8988T (cell line): ENCODE measurements at places on chromosomes 2 and 18.

GRCh38 chr18:54926593-54927325 lies 32.5 kb downstream of the CCDC68 start:
- DNase-seq: no peak

DNA sequence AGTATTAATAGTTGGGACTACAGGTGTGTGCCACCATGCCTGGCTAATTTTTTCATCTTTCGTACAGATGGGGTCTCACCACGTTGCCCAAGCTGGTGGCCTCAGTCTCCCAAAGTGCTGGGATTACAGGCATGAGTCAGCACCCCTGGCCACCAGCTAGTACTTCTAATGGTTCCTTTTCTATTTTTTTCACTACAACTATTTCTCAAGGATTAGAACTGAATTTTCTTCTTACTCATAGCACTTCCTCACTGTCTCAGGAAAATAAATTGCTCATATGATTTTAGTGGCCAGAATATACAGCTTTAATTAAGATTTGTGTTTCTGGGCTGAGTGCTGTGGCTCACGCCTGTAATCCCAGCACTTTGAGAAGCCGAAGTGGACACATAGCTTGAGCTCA lies 43.2 kb upstream of the SOS1 start:
- no peak for DNase-seq

GRCh38 chr2:233544200-233544610 lies 22.4 kb downstream of the USP40 start:
- no peak for DNase-seq

DNA sequence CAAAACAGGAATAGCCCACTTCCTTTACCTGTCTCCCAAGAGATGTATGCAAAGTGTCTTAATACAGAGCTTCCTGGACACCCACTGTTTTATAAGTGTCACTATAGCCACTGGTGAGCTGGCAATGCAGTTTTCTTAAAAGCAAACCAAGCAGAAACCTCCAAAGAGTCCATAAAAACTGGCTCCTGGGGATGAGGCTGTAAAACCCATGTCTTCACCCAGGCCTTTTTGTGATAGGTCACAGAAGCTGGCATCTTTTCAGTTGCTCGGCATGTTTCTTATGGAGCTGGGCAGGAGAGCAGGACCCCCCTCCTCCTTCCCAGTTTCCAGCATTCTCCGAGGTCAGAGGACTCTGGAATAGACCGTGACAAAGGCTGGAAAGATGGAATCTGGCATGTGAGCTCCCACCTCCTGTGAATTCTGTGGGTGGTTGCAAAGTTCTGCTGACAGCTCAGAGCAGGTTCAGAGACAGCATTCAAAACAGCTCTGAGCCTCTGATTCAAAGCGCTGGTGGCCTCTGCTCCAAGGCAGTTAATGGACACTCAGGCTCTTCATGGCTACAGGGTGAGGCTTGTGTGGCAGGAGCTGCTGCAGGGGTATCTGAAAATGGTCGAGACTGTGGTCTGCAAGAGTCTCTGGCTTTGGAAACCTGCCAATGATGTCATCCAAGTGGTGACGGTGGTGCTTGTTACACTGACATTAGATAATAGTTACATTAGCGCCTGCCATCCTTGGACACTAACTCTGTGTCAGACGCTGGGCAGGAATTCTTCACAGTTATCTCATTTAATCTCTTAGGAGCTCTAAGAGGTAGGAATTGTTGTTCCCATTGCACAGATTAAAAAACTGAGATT lies 283.4 kb downstream of the CLIP4 start:
- no peak for DNase-seq

DNA sequence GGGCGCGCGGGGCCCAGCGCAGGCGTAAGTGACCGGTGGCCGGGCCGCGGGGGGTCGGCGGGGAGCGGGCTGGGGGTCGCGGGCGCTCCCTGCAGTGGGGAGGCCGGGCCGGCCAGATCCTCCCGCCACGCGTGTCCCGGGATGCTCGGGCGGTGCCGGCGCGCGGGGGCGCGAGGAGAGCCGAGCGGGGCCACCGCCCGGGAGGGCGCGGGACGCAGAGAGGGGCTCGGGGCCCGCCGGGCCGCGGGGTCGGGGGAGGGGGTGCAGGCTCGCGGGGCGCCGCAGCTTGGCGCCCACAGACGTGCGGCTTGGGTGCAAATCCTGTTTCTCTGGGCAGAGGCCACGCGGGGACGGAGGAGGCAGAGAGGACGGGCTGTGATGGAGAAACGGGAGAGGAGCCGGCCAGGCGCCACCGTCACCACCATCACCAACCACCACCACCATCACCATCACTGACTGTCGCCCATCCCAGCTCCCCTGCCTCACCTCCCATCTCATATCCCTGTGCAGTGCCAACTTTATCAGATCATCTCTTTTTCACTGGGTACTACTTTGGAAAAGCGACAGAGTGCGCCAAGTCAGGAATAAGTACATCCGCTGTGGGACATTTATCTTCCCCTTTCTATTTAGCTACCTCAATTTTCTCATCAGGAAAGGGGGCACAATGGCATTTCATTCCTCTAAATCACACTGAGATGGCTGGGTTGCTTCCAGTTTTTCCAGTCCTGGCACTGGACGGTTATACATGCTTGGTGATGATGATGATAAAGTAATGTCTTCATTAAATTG lies 97.2 kb upstream of the GPR45 start:
- DNase-seq: no peak

DNA sequence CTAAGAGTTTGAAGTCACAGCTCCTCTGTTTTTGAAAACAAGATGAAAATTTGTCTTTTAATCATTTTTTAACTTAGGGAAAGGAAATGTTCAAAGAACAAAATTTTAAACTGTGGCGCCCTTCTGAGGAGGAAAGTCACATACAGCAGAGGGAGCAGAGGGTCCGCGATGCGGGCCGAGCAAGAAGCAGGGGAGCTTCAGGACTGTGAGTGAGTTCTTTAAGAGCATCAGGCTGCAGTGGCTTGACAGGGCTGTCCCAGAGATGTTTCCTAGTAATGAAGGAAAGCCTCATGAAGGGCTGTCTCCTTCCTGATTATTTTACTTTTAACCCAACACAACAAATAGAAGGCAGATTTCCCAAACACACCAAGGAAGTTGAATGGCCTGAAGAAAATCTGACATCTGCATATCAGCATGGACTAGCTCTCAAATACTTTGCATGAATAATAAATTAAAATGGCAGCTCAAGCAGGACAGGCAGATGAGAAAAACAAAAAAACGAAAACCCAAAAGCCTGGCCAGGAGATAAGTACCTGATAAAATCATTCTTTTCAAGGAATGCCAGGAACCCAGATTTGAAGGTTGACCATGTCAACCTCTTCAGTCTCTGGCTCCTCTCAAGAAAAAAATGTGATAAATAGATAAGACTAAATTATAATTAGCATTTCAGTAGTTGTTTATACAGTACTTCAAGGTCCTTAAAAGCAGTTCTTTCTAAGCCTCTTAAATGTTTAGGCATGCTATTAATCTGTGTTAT lies 60.8 kb downstream of the SLC40A1 start:
- DNase-seq: no peak

- no peak for DNase-seq
Observed at GRCh38 chr18:10789180-10789579, 263.4 kb downstream of the NAPG start.

DNA sequence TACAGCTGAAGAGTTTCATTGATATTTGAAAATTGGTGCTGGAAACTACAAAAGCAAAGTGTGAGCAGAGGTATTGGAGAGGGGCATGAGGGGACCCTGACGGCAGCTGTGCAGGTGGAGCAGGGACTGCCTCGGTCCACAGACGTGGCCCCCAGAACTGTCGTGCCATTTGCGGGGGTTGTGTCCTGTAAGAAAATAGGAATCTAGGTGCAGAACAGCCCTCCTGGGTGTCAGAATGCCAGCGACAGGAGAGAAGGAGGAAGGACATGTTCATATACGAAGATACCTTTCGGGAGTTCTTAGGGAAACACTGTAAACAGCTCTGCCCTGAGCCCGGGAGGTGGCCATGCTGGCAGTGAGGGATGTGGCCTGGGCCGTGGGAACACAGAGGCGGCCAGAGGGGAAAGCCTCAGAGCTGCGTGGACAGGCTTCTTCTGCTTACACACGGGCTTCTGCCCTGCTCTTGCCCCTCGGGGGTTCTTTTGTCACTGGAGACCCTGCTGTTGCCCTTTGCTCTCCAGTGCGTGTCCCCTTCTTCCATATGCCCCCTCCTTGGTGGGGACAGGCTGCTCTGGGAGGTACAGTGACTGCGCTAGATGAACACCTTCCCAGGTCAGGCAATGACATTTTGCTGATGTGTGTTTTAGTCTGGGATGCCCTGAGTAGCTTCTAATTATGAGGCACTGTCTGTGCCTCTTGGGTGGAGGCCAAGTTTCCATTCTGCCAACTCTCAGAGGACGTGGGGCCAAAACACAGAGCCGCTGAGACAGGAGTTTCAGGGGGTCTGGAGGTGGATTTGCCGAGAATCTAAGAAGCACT lies 81.9 kb upstream of the TXNDC2 start:
- DNase-seq: no peak

DNA sequence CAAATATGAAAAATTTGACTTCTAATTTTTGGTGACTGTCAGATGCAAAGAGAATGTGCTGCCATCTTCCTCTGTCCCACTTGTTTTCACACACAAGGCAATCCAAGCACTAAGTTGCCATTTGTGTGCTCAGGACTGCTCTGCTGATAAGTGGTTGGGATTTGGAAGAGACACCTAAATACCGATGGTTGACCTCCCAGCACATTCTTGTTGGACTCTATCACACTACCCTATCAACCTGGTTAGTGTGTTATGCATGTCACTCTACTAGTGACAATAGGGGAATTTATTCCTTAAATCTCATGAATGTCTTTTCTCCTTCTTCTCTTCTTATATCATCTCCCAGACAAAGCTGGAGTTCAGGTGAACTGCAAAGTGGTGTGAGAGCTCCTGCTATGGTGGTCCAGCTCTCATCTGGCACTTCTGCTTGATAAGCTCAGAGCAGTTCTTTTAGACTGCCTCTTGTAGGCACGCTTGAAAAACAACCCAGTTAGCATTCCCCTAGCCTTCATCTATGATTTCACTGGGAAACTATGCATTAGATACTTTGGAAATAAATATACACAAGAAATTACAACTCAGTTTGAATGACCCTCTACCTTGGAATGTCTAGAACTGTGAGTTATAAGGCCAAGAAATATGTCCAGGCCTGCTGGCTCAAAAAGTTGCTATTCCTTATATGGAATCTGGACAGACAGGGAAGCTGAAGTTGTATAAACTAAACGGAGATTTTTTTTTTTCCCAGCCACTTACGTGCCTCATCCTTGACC lies 404.8 kb downstream of the MEIS1 start:
- DNase-seq: no peak

DNA sequence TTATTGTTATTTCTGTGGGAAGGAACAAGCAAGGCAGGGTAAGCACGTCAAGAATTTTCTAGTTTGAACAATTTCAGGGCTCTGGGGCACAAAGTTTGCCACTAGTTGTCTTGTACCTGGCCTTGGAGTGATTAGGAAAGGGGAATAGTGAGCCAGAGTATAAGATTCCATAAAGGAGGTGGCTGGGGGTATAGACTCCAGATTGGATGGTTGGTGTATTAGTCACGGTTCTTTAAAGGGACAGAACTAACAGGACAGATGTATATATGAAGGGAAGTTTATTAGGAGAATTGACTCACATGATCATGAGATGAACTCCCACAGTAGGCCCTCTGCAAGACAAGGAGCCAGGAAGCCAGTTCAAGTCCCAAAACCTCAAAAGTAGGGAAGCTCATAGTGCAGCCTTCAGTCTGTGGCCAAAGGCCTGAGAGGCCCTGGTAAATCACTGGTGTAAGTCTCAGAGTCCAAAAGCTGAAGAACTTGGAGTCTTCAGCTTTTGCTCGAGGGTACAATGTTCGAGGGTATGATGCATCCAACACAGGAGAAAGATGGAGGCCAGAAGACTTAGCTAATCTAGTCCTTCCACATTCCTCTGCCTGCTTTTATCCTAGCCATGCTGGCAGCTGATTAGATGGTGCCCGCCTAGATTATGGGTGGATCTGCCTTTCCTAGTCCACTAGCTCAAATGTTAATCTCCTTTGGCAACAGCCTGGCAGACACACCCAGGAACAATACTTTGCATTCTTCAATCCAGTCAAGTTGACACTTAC lies 31.5 kb upstream of the PTPRM start:
- no peak for DNase-seq

GRCh38 chr2:231781798-231782726 lies 980 bp upstream of the PDE6D start:
- DNase-seq: no peak

DNA sequence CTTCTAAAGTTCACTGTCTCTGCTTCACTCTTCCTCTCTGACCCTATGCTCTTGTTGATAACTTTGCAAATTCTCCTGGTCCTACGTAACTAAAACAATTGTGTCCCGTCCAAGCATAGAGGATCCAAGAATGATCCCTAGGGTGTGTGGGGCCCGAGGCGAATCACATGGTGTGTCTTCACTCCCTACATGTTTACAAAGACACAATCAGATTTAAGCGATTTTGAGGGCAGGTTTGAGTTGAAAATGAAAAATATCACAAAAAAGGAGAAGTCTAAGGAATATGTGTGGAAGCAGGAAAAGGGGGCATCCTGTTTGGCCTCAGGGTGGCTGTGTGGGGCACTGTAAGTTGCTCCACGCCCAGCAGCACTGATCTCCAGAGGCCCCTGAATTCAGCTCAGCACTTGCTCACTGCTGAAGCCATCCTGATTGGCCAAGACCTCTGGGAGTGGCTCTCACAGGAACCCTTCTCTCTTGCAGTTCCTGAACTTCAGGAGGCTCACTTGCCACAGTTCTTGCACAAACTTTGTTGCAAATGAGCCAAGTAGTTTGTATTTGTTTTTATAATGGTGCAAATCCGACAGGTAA lies 363.6 kb downstream of the ZNF521 start:
- DNase-seq: no peak

DNA sequence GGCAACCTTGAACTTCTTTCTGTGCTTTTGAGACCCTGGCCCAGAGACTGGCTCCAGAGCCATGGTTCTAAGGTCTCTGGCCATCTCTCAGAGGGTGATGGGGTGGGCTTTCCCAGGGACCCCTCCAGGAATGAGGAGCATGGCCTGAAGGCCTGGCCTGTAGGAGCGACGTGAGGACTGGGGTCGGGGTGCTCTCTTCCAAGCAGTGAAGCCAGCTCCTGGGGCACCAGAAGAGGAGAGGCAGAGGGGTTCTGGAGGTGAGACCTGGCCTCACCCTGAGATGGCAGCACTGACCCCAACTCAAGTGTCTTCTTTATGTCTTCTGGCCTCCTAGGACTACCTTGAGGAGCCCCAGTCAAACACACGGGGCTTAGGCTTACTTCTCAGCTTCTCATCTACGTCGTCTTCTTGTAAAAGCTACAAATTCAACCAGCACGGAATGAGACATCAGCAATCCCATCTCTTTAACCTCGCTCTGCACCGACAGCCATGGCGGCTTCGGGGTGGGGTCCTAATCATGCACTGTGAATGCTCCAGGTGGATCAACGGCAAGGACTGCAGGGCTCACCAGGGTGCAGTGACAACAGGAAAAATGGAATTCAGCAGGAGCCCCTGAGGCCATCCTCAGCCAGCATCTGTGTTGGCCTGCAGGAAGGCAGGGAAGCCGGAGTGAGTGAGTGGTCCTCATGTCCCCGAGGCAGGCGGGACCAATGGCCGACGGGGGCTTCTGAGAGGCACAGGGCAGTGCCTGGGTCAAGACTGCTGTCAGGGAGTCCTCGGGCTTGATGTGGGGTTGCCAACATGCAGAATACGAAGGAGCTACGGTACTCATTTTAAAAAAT lies 214.1 kb downstream of the HDAC4 start:
- DNase-seq: no peak
